ENCODE measurements at places on chromosomes 7 and 10. TPM values are rescaled to one million over a fixed set of nuclear protein-coding genes. Genes with fewer than 3 reads are reported as not detected.

Gene SFRP5
- 1.1 TPM for total RNA-seq

Gene MMD2
- 0.11 TPM for total RNA-seq

DNA sequence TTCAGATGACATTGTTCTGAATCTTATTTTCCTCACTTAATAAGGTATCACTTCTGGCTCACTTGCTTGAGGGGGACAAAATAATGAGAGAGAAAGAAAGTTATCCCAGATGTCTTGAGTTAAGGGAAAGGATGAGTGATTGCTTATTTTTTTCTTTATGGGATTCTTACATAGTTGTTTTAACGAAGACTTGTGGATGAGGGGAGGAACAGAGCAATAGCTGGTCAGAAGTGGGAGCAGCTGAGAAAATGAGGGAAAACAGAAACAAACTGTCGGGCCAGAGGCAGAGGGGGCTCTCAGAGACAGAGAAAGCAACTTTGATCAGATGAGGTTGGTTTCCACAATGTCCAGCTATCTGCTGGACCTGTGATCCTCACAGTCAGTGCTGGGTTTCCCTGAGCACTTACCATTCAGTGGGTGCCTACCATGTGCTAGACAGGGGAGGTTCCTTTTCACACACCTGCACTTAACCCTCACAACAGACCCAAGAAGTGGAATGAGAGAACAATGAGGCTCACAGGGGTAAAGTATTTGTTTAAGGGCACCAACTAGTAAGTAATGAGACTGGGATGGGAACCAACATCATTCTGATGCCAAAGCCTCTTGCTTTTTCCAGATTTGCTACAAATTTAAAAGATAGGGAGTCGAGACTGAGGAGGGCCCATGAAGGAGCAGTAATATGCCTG, 64.2 kb downstream of the BICC1 start:
- no peak for DNase-seq

GRCh38 chr7:27080844-27081436, 14.9 kb downstream of the HOXA1 start:
- no peak for DNase-seq

DNA sequence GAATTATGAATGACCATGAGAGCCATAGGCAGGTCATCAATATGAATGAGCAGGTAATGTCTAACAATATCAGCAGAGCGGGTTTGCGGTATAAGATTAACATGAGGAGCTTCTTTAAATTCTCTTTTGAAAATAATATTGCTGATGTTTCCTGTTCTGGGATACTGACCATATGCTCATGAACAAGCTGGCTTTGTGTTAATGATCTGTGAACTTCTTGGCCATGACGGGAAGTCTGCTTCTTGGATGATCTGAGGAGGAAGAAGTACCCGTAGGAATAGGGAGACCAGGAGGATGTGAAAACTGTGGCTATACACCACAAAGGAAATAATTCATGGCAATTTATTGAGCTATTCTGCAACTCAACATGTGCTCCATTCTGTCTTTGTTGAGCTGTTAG, 38.6 kb downstream of the ITGA8 start:
- DNase-seq = no peak

- DNase-seq = no peak
Observed at GRCh38 chr7:75906991-75907667, 7.8 kb upstream of the POR start.

- DNase-seq = no peak
Observed at GRCh38 chr7:3078514-3078913, 34.8 kb upstream of the CARD11 start.

DNA sequence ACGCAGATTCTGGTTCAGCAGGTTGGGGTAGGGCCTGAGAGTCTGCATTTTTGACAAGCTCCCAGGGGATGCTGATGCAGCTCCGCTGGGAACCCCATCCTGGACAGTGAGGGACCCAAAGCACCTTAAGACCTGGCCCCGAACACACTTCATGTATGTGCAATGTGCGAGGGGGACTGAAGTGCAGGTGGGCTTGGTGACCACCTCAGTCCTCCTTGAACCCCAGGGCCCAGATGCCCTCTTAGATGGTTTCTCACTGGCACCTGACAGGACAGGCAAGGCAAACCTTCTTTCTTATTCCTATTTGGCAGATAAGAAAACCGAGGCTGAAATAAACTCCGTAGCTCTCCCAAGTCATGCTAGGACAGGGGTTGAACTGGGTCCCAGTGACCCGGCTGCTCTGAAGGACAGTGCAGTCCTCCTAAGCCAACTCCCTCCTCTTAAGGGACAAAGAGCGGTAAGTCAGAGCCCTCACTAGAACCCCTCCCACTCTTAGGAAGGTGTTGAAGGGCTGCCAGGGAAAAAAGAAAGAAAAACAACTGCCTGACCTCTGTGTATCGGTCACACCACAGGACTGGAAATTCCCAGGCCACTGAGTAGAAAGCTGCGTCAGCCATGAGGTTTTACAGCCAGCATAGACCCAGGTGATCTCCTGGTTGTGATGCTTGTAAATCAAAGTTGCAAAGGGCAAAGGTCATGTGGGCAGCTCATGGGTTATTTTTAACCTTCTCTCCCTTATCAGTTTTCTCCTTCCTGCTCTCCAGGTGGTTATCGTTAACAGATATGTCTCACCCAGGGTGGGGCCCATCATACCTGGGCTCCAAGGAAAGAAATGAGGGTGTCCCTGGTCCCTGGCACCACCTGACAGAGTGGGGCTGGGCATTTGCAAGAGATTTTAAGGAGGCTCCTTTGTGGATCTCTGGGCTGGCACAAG, 90.9 kb upstream of the SMNDC1 start:
- DNase-seq = no peak

All from urinary bladder (tissue), 4 donors.